ENCODE measurements at places on chromosomes 11 and 22.
A peak's percentile ranks its signal among the peaks of the same experiment; 100 is the strongest.

DNA sequence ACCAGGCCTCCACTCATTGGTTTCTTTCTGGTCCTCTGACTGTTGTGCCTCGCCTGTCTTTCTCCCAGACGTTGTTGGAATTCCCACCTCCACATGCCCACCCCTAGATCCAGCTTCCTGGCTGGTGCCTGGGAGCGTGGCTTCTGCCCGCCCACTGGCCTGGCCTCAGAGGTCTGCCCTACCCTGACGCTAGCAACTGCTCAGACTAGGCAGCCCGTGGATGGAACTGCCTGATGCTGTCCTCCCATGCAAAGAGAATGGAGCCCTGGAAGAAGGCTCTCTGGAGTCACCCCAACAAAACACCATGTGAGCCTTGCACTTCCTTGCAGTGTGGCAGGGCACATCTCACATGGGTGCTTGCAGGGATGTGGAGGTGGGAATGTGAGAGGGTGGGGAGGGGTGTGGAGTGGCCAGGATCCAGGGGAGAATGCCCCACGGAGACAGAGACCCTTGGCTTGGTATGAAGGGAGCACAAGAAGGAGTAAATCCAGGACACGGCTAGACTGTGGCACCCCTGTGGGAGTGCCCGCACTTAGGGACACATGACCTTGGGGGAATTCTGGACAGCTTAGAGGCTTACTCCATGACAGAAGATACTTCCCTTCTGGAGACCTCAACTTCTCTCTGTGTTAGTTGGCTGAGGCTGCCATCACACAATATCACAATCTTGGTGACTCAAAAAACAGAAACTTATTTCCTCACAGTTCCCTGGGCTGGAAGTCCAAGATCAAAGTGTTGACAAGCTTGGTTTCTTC is 22.5 kb upstream of the ADA2 start:
- no peak for DNase-seq

DNA sequence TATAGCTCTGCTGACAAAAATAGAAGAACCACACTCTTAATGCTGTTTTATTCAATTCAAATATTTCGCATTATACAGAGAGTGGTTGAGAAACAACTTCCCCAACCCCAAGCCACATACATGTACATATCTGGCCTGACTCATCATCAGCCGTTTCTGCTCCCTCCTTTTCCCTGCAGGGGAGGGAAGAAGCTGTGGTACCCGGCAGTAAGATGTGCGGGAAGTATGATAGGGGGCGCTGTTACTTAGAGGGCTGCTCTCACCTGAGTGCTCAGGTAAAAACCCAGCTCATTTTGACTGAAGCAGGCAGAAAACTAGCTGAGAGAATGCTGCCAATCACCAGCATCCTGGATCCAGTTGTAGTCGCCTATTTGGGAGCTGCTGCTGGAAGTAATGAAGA is 85.5 kb downstream of the NELL1 start:
- DNase-seq = peak; percentile 39

DNA sequence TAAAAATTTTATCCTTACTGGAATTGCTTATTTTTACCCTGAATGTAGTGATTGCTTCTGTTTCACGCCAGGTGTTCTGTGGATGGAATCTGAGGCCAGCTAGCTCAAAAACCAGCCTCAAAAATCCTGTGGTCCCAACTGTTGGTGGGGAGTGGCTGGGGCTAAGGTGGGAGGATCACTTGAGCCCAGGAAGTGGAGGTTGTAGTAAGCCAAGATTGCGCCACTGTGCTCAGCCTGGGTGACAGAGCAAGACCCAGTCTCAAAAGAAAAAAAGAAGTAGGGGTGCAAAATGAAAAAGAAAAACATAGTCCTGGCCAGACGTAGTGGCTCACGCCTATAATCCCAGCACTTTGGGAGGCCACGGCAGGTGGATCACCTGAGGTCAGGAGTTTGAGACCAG is 27.0 kb upstream of the SLC5A1 start:
- DNase-seq = no peak

GRCh38 chr22:20089226-20089976 is 9.4 kb downstream of the DGCR8 start:
- no peak for DNase-seq

- DNase-seq = no peak
These were observed 2.9 kb downstream of the PANX2 start for GRCh38 chr22:50173311-50173982.

- DNase-seq = no peak
These were observed 476.9 kb downstream of the MIAT start for GRCh38 chr22:27134315-27134701.

GRCh38 chr11:85898456-85898855 is 43.3 kb downstream of the CCDC83 start:
- DNase-seq = no peak

- DNase-seq = no peak
These were observed 20.6 kb downstream of the CLMP start for GRCh38 chr11:123174196-123175183.

DNA sequence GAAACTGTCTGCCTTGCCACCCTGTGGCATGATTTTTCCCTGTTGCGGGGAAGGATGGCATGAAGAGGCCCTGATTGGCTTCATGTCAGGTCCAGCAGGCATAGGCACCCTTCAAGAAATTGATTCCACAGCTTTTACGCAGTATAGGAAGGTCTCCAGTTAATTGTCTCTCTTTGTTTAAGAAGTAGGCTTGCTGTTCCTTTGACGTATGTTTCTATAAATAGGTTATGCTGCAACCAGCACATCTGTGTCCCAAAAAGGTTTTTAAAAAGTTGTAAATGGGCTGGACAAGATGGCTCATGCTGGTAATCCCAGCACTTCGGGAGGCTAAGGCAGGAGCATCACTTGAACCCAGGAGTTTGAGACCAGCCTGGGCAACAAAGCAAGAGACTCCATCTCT is 62.6 kb downstream of the CD6 start:
- no peak for DNase-seq

DNA sequence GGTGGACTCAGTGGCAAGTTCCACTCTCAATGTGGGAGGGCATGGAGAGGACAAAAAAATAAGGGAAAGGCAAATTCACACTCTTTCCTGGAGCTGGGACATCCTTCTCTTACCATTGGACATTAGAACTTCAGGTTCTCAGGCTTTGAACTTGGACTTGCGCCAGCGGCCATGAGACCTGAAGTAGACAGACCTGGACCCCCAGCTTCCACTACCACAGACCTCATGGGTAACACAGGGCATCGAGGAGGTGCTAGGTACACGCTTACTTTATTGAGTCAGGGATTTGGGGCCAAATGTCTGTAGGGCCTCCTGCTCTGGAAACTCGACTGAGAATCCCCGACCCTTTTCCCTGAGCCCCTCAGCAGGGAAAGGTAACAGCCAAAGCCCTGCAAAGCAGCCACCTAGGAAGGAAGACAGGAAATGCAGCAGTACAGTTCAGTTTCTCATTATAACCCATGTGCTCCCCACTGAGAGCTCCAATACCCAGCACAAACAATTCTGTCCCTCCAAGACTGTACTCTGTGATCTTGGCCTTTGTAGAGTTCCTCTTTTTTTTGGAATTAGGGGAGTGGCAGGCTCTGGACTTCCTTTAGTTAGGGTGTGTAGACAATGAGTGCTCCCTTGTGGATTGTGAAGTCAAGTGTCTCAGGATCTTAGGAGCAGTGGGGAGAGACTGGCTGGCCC is 5.7 kb downstream of the CHRNA10 start:
- no peak for DNase-seq

- DNase-seq = no peak
These were observed 235.2 kb downstream of the OR4C45 start for GRCh38 chr11:50267851-50268250.

DNA sequence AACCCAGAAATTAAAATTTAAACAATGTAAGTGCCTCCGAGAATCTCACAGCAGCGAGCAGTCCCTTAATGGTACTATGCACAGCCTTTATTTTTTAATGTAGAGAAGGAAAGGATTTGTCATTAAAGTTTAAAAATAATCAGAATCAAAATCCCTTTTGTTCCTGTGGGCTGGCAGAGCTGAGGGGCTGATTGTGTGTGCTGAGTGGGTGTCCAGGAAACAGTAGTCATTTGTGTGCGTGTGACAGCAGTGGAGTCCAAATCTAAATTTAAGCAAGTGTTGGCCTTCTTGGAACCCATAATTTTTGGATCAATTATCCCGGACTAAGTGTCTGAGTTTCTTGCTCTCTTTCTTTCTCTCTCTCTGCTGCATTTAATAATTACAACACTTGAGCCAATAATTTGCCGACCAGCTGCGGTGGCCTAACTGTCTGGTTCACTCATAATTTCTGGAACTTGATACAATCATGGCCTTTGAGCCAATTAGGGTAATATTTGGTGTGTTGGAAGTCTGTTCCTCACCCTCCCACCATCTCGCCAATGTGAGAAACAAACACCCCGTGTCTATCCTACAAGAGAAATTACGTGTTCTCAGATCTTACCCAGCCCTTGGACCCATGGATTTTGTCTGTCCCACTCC is 528.0 kb downstream of the SOX6 start:
- no peak for DNase-seq

GRCh38 chr11:10763766-10764165 is 12.7 kb downstream of the CTR9 start:
- no peak for DNase-seq

- no peak for DNase-seq
These were observed 91.0 kb upstream of the SHISAL1 start for GRCh38 chr22:44403602-44404329.

DNA sequence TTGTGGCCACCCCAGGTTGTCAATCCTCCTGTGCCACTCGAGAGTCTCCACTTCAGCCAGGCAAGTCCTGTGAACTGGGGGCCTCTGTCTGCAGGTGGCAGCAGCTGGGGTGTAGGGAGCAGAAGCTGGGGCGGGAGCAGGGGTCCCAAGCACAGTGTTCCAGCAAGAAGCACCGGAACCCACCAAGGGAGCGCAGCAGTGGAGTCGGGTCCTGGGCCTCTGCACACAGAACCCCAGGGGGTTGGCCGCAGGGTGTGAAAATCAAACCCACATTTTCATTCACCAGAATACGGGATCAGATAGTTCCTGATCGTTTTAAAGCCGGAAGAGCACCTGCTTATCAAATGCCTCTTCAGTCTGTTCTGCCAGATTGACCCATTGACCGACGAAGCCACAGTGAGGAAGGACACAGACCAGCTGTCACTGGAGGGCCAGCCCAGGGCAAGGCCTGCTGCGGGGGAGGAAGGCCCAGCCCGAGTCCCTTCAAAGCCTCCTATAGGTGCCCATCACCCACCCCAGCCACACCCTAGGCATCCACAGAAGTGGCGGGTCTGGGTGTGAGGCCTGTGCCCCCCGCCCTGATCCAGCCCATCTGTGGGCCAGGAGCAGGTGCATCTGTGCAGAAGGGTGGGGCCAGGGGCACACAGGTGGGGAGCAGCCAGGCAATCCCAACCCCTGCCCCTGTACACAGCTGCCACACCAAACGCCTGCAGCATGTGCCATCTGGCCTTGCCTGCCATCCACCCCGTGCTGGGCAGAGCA is 34.1 kb downstream of the RSPH14 start:
- DNase-seq = no peak

DNA sequence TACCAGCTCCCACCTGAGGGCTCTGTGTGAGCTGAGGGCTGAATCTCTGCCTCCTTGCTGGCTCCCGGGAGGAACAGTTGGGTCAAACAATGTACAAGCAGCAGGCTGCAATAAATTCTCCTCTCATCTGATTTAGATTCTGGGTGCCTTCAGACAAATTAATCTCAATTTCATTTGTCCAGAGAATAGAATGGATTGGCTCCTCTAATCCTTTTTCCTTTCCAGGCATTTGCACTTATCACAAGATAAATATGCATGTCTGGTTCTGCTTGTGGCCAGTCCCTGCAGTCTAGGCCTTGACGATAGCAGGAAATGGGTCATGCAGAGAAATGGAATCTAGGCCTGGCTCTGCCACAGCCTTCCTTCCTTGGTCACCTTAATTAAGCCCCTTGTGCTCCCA is 28.7 kb downstream of the UPB1 start:
- no peak for DNase-seq

GRCh38 chr11:66688561-66689534 is 11.2 kb upstream of the RBM4B start:
- DNase-seq = no peak

- peak; percentile 57 for DNase-seq
These were observed 34.5 kb upstream of the ANO3 start for GRCh38 chr11:26297189-26297975.

DNA sequence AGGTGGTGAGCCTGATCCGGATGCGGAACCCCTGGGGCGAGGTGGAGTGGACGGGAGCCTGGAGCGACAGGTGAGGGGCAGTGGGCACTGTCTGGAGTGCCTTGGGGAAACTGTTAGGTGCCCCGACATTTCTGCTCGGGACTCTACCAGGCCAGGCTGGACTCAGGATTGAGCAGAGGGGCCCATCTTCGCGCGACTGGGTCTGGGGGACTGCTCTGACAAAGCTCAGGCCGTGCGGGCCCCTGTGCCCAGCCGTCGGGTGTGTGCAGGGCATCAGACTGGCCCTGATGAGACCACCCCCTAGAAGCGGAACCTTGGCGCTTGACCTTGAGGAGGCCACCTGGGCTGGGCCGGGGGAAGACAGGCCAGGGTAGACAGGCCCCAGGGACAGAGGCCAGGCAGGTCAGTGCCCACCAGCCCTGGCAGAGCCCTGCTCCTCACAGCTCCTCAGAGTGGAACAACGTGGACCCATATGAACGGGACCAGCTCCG is 6.3 kb downstream of the CAPN1 start:
- no peak for DNase-seq

DNA sequence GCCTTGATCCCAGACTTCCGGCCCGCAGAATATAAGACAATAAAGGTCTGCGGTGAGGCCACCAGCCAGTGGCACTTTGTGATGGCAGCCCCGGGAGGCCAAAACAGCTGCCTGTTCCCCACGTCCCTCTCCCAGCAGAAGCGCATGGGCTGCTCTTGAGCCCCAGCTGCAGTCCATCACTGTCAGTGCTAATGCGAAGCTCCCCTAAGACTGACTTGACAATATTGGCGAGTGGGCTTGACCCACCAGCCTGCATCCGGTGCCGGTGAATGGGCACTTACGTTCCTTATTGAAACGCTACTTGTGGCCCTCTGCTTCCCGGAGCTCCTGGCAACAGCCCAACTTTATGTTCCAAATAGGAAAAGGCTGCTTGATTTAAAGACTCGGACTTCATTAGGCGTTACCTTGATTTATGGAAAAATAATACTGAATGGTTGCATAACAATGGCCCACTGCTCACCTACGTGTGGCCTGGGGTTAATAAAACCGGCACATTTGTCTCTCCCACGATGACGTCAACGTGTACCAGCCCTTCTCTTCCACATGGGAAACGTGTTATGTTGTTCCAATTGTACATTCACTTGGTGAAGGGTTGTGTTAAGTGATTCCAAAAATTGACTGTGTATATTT is 93.4 kb upstream of the SEPTIN5 start:
- DNase-seq = peak; percentile 27

GRCh38 chr11:125379565-125379964 is 116.5 kb downstream of the FEZ1 start:
- DNase-seq = no peak

DNA sequence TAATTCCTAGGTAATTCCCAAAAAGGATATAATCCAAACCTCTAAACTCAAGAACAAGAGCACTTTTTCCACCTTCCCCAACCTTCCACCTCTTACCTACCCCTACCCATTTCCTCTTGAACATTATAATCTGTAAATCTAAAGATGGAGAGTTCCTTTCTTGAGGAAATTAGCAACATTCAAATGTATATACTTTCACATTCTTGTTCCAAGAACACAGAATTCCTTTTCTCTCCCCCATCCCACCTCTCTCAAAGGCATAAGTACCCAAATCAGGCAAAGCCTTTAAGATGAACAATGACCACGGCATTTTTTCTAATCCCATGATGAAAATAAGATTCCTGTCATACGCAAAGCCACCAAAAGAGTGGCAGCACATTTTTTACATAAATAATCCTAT is 18.3 kb downstream of the RRAS2 start:
- DNase-seq = no peak

GRCh38 chr11:26953770-26954392 is 40.0 kb upstream of the FIBIN start:
- no peak for DNase-seq

All from NCI-H345 (cell line).